ENCODE measurements at places on chromosomes 2 and 18.
A peak's percentile ranks its signal among the peaks of the same experiment; 100 is the strongest.

DNA sequence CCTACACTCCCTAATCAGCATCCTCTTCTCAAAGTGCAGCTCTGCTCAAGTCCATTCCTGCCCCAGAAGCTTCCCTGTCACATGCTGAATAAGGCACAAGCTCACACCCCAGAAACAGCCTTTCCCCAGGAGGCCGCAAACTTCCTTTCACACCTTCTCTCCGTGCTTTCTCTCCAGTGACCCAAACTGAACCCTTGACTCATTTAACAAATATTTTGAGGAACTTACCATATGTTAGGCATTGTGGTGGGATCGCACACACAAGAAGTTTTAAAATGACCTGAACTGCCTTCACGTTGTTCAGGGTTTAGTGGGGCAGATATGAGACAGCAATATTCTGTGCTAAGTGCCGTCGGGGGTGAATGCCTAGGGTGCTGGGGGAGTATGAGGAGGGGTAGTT, 161.3 kb downstream of the INSIG2 start:
- peak; percentile 9 for DNase-seq

DNA sequence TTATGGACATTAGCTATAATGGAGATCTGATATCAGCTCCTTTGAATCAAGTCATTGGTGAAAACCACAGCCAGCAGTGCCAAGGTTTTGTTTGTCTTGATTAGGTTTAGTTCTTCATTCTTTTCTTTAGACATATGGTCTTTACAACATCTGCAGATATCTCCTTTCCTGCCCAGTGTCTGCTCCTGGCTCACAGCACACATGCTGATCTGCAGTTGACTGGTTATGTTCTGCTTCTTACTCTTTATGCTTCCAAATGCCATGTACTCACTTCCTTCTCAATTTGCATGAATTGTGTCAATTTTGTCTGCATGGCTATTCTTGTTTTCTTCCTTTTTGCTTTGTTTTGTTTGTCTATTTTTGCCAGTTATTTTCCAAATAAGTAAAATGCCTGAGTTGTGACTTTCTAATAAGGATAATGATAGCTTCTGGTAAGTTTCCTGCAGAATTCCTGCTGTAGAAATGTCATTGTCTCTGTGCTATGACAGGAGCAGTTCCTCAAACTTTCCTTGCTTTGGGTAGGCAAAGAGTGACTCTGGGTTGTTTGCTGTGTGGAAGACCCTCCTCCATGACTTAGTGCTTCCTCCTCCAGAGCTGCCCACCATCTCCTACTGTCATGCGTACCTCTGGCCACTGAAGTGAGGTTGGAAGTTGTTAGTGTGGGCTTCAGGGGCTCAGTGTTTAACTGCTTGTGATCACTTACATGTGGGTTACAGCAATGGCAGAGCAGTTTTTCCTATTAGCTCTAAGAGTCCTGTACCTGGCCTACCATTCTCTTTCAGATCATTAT, 8.2 kb downstream of the ARHGAP25 start:
- peak; percentile 51 for DNase-seq

DNA sequence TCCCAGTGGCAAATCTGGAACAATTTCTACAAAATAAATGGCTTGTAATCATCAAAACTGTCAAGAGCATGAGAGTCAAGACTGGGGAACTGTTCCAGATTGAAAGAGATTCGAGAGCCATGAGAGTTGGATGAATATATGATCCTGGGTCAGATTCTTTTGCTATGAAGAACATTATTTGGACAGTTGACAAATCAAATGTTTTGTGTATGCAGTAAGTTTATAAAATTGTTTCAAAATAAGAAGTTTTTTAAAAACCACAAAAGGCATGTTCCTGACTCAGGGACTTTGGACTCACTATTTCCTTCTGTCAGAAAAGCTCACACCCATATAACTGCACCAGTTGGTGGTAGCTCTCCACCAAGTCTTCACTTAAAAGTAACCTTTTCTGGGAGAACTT, 38.5 kb downstream of the ROCK2 start:
- no peak for DNase-seq

GRCh38 chr2:119760237-119760955, 674 bp downstream of the PTPN4 start:
- DNase-seq = peak; percentile 38

- DNase-seq = no peak
Measured at GRCh38 chr2:10738192-10738591, 16.8 kb downstream of the ATP6V1C2 start.

DNA sequence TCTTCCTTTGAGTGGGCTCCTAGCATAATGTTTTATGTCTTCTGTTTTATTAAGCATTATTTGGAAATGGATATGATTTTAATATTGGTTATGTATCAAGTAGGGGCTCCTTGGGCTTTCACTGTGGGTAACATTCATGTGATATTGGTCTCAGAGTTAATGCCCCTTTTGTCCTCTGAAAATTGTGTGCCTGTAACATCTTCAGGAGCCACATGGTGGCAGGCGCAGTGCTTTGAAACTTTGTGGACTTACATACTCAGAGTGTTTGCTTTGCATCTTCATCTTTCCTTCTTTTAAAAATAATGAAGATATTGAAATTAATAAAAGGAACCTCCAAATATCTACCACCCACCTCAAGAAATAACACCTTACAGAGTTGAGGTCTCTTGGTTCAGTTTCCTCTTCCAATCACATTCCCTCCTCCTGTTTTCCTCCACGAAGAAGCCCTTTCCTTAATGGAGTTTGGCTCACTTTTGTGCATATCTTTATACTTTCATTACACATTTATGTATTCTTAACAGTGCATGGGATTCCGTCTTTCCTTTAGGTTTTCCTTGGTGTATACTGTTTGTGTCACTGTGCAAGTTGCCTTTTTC, 73.5 kb downstream of the LIMS1 start:
- peak; percentile 45 for DNase-seq

- no peak for DNase-seq
Measured at GRCh38 chr2:13676269-13676668, 956.2 kb upstream of the LRATD1 start.

DNA sequence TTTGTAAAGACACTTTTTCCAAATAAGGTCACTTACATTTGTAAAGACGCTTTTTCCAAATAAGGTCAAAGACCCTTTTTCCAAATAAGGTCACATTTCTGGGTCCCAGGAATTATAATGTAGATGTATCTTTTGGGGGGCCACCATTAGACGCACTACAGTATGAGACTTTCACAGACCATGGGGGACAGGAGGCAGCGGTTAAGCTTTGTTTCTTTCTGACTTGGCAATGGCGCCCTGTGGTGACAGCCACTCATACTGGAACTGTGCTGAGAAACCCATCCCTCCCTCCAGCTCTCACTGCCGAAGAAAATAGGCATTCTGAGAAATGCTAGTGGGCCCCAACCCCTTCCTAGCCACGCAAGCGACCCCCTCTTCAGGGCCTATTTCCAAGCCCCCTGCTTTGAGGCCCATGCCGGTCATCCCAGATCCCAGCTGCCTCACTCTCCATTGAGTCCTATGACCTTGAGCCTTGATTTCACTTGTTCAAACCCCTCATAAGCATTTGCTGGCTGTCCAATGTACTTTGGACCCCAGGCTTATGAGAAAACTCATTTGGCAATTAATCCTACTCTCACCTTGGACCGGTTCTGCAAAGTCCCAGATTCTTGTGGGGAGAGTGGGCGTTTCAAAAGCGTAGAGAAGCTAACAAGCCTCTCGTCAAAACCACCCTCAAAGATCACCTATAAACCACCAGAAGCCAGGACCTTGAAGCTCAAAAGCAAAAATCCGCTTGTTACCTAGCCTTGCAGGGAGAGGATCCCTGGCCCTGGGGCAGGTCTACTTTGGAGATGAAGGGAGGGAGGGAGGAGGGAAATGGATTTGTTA, 11.3 kb upstream of the SPATA3 start:
- DNase-seq = peak; percentile 96

DNA sequence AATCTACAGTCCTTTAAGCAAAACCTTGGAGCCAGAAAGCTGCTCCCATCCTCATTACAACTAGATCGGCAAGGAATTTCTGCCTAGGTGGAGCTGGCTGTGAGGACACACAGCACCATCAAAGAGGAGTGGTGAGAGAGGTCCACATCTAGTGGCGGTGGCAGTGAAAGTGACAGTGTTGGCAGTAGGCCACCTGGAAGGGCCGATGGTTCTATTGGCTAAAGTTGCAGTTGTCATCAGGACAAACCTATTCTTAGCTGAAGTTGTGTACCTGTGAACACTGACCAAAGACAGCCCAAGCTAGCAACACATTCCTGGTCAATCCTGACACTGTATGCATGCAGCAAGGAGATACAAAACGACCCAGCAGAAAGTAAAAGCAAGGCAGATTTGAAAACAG, 218.1 kb upstream of the CHAC2 start:
- no peak for DNase-seq

Data from activated CD4-positive, alpha-beta T cell treated with anti-CD3 and anti-CD28 coated beads, Interleukin-2, Interleukin-6, amounts not matched to agents 100 ng/mL and 50 ng/mL, durations not matched to agents 16 hours and 8 hours (primary cell).